LHCN-M2 (cell line): ENCODE measurements at places on chromosomes 2 and 18.

DNA sequence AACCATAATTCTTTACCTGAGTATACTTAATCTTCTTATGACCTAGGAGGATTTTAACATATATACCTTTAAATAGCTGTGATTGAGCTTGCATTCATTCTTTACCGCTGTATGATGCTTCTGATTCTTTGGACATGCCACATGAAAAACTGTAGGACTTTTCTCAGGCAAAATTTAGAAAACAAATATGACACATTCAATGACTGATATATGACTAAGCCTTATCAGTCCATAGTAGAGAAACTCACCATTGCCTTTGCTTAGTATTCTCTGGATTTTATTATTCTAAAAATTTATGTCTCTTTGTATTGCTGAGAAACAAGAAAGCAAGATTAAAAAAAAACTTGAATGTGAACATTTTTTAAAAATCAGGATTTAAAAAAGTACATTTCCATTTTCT lies 3.7 kb downstream of the FAM171B start:
- DNase-seq, result peak; percentile 49

DNA sequence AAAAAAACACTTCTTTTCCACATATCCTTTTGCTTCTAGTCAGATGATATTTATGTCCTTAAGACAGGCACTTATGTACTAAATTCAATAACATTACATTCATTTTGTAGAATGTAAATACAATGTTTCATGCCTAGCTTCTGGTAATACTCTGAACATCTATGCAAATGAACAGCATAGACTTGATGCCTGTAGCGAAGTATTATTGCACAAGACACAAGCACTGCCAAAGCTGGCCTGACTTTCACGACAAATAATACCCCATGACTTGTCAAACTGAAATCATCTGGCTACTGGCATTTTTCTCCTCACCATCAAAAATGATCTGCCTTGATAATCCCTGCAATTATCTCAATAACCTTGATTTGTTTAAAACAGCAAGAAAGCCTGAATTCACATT lies 101.3 kb downstream of the L3MBTL4 start:
- DNase-seq, result no peak

GRCh38 chr2:173990245-173990644 lies 25.1 kb upstream of the SP3 start:
- no peak for DNase-seq

DNA sequence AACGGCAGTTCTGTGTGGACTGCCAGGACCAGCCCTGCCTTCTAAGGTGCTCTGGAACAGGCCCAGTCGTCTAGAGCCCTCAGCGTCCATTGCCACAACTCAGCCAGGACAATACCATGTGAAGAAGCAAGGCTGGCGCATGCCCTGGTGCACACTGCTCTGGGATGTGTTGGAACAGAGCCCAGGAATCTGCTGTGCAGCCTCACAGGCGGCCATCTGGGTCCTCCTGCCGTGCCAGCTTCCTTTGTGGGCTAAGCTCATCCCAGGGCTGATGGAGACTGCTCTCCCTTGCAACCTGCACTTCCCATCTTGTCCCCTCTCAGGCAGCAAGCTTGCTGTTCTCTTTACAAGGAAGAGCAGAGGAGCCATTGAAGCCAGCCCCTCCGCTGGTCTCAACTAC lies 246.4 kb upstream of the PXDN start:
- DNase-seq, result peak; percentile 4

DNA sequence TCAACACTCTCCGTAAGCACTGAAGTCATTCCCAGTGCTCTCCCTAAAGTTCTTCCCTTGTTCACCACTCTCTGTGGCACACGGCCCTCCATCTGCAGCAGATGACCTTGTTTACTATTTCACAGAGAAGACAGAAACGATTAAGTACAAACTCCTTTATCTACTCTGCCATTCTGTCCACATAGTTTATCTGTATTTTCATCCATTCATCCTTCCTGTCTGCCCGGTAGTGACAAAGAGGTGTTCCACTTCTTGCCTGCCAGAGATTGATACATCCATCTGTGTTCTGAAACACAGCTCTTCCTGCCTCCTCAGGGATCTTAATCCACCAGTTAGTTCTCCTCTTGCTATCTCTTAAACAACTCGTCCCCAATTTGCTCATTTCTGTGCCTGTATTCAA lies 77.9 kb upstream of the CD226 start:
- no peak for DNase-seq

DNA sequence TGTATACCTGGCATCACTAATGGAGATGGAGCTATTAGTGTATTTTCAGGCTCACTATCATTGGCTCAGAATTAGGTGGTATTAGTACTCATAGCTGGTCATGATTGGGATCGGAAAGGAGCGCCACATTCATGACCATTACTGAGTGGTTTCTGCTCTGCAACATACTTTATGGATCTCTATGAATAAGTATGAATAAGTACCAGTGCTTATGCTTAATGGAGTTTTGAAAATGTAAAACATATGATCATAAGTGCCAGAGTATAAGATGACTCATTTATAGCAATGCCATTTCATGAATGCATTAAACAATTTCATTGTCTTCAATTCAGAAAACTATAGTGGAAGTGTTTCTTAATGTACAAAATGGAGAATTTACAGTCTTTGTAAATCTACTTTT lies 156.7 kb downstream of the GALNT3 start:
- no peak for DNase-seq

DNA sequence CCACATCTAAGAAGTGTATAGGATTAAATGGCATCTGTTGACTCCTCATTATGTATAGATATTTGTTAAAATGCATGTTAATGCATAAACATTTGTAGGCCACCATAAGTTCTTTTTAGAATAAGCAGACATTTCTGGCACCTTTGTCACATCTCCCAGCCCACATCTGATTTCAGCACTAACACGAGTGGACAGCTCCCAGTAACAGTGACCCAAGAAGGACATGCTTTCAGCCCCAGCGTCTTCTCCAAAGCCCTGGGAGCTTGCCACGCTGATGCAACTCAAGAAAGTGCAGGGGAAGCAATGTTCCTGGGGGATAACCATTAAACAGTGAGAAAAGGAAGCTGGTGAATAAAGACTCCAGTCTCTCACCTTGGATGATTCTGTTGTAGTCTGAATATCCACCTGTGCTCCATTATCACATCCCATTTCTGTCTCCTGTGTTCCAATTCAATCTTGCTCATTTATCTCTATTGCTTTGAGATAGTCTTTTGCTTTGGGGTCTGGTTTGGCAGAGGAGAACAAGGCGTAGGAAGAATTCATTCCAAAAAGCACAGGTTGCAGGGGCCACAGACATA lies 182.6 kb upstream of the THSD7B start:
- peak; percentile 0 for DNase-seq

GRCh38 chr2:31122133-31122532 lies 16.1 kb downstream of the GALNT14 start:
- no peak for DNase-seq

DNA sequence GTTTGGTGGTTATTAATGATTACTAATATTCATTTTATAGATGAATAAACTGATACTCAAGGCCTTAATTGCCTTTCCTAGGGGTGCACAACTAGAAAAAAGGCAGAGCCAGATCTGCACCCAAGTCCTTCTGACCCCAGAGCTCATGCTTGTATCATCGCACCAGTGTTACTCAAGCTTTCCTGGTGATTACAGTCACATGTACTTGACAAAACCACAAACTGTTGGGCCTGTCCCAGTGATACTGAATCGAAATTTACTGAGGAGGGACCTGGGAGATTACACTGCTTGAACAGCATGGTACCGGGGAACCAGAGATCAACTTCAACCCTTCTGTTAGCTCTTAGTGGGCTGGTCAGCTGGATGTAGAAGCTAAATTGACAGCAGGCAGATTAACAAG lies 33.7 kb downstream of the FASTKD2 start:
- peak; percentile 29 for DNase-seq

- DNase-seq, result peak; percentile 70
Measured at GRCh38 chr18:42114310-42114943, 159.4 kb downstream of the PIK3C3 start.

DNA sequence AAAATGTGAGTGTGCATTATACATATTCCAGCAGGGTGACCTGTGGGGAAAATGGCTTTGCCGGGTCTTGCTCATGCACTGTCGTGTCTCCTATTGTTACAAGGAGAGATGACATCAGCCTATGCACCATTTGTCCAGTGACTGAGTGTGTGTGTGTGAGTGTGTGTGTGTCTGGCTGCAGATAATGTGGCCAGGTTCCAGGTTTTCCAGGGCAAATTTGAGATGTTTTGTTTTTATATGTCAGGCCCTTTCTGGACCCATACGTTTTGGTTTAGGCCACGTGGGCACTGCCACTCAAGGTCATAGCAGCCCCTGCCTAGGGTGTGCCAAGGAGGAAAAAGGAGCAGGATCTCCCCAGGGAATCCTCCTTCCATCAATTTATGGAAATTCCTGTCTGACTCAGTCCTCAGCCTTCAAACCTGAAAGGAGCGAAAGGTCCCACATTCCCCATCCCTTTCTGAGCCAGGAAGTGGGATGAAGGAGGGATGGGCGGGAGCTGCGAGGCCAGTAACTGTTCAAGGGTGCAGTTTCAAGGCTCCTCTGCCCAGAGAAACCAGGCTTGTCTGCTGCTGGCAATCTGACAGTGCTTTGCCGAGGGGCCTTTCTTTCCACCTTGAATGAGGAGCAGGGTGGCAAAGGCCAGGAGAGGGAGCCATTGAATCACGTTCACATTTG lies 93.0 kb upstream of the SMAD2 start:
- DNase-seq, result peak; percentile 73

- peak; percentile 90 for DNase-seq
Measured at GRCh38 chr2:113886479-113887008, 3.3 kb upstream of the ACTR3 start.

- DNase-seq, result no peak
Measured at GRCh38 chr2:43218702-43219382, 7.6 kb downstream of the ZFP36L2 start.

DNA sequence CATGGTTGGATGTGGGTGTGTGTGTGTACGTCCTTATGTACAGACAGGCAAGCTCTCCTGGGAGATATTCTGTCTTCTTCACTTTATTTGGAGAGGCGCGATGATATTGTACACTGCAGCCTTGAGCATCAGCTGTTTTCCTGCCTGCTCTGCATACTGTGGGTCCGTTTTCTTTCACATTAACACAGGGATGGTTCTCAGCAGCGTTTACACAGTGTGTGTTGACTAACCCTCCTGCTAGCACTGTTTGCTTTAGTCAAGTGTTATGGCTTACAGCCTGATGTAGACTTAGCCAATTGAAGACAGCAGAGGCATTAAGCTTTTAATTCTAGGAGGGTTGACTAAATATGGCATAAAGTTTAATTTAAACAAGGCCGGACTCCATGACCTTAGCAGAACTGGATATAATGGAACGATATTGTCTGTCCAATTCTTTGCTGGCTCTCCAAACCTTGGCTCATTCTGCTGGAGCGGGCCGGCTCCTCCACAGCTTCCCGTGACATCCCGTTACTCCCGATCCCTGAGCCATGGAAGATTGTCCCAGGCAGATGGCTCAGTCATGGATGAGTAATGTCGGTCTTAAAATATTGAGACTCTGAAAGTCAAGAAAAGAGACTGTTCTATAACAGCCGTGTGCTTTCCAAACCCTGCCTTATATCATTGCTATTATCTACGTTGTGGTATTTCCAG lies 134.7 kb downstream of the TPGS2 start:
- DNase-seq, result peak; percentile 24

- DNase-seq, result no peak
Measured at GRCh38 chr2:127046579-127046978, 60.4 kb downstream of the BIN1 start.

- DNase-seq, result no peak
Measured at GRCh38 chr2:234164493-234165413, 114.3 kb downstream of the SPP2 start.

GRCh38 chr2:231704017-231704416 lies 4.3 kb upstream of the PTMA start:
- DNase-seq, result no peak

DNA sequence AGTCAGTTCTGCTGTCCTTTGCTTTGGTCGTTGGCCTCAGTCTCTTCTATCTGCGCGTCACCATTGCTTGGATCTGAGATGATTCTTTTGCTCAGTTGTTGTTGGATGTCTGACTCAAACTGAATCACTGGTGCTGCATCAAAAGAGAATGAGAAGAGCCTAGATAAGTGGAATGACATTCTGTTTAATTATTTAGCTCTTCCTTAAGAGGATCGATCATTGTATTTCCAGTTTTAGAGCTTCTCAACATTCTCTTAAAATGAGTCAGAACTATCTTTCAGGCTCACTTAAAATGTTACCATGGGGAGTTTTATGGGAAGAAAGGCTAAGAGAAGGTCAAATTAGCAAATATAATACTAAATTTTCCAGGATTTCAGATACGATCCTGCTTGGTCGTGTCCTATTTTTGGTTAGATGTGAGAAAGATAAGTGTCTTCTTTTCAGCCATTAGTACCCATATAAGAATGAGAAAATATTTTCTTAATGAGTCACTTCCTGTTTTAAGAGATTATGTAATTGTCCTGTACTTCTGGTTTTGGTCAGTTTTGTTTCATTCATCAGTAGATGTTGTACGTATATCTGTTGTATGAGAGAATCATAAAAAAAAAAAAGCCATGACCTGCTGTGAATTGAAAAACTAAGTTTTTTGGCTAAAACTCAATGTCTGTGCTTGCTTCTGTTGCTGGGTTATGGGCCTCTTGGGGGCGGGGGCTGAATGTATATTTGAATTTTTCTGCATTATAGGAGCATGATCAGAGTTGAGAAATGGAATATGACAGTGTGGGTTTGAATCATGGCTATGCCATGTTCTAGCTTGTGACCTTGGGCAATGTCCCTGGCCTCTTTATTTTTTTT lies 31.6 kb upstream of the CASP10 start:
- DNase-seq, result peak; percentile 86

DNA sequence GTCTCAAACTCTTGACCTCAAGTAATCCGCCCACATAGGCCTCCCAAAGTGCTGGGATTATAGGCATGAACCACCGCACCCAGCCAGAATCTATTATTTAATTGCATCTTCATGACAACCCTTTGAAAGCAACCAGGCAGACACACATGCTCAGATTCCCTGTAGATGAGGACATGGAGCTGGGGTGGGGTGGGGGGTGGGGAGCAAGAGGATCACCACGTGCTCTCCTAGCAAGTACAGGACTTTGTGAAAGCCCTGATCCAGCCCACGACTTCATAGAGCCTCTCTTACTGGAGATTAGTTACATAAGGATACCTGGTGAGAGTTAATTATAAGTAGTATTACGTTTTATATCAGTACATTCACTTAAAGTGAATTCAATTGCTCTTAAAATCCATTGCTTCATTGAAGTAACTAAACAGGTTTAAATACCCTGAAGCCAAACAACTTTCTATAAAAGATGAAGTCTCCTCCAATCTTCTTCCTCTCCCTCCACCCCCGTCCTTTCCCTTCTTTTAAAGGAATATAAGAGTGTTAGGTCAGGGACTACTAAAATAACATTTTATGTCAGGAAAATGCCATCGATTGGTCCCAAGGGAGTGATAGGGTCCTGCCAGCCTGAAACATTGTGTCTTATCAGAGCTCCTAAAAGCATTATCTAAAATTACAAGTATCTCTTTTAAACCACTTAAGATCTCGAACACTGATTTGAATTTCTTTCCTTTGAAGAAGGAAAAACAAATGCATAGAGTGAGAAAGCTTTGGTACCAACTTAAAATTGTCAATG lies 123.9 kb downstream of the EPHA4 start:
- DNase-seq, result no peak

GRCh38 chr2:78718473-78718872 lies 307.0 kb upstream of the REG3G start:
- DNase-seq, result no peak

GRCh38 chr2:216620786-216621185 lies 12.4 kb upstream of the IGFBP2 start:
- no peak for DNase-seq

GRCh38 chr2:100235098-100235497 lies 87.2 kb downstream of the LONRF2 start:
- DNase-seq, result no peak
